Osteoblast (primary cell): ENCODE measurements at places on chromosomes 6 and 20.

- peak; percentile 18 for DNase-seq
Measured at GRCh38 chr6:45966340-45966739, 49.3 kb downstream of the CLIC5 start.

DNA sequence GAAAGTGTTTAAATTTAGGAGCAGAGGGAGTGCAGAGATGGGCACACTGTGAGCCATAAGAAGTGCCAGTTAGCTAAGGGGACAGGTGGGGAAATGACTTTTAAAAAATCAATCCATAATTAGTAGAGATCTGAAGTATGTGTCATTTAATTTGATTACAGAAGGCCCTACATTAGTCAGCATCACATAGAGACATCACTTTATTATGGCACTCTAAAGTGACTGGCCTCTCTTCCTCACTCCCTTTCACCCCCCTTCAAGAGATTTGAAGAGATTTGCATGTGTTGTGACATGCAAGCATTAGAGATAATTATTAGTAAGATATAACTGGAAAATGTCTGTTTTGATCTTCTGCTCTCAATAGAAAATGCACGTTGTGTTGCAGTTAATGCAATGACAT lies 86.7 kb downstream of the SLX4IP start:
- no peak for DNase-seq

- no peak for DNase-seq
Measured at GRCh38 chr6:90780141-90780540, 193.3 kb upstream of the MAP3K7 start.

- DNase-seq = no peak
Measured at GRCh38 chr20:8246716-8247115, 114.7 kb downstream of the PLCB1 start.
